ENCODE measurements at places on chromosomes 12 and 14. TPM values are rescaled to one million over a fixed set of nuclear protein-coding genes. Genes with fewer than 3 reads are reported as not detected.

TDRD9 gene
- total RNA-seq, result 0.44 TPM

- H3K4me1 ChIP-seq, result peaks cover 17% of the 10 kb centered on the region
- H3K4me3 ChIP-seq, result no peak overlapping the region
- no peak for DNase-seq
- no peaks in the 10 kb centered on the region for H3K27me3 ChIP-seq
- peaks cover 2% of the 10 kb centered on the region for H3K36me3 ChIP-seq
Measured at GRCh38 chr14:91817566-91818325, 49.6 kb downstream of the TC2N start.

DNA sequence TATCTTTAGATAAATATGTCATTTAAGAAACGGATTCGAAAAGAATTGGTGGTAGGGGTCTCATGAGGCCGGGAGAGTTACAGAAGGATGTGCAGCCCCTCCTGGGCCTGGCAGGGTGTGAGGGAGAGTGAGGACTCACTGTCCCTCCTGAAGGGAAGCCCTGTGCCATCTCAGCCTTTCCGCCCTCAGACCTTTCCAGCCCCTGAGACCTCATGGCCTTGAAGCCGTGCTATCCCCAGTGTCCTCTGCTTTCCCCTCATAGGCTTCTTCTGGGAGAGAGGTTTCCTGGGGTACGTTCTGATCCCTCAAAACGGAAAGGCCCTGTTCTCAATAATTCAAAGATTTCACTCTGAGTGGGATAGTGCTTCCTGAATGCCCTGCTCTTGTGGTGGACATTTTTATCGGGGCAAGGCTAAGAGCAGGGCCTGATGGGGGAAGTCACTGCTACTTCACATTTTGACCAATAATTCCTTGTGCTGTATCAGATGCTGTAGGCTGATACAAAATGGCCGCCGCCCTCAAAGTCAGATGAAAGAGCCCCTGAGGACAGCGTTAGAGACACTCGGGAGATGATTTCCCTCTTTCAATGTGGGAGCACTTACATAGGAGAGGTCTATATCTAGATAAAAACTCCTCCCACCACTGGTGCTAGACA, 1.3 kb downstream of the CD4 start:
- H3K4me1 ChIP-seq, result peaks cover 38% of the 10 kb centered on the region
- no peak overlapping the region for H3K27ac ChIP-seq
- peaks cover under 1% of the 10 kb centered on the region for H3K36me3 ChIP-seq
- no peaks in the 10 kb centered on the region for H3K27me3 ChIP-seq
- peak overlapping the region; percentile 86 for H3K4me3 ChIP-seq

DNA sequence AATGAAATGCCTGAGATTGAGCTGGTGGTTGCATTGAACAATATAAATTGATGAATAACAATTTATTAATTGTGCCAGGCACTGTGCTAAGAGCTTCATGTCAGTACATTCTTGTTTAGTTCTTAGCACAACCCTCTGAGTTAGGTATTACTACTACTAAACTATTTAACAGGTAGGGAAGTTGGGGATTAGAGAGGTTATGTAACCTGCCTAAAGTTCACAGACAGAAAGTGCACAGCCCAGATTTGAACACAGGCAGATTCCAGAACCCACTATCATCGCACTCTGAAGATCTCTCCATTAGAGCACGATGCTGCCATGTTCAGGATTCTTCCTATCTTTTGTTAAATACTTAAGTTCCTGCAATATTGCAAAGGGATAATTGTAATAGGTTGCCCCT, 49.3 kb downstream of the ETV6 start:
- H3K36me3 ChIP-seq, result no peaks in the 10 kb centered on the region
- H3K27ac ChIP-seq, result no peak overlapping the region
- no peaks in the 10 kb centered on the region for H3K4me1 ChIP-seq
- H3K4me3 ChIP-seq, result no peak overlapping the region
- no peaks in the 10 kb centered on the region for H3K27me3 ChIP-seq
- DNase-seq, result no peak

PKP2 gene
- total RNA-seq, result 0.40 TPM

- no peaks in the 10 kb centered on the region for H3K27me3 ChIP-seq
- DNase-seq, result no peak
- H3K36me3 ChIP-seq, result no peaks in the 10 kb centered on the region
- no peak overlapping the region for H3K4me3 ChIP-seq
- no peaks in the 10 kb centered on the region for H3K4me1 ChIP-seq
Measured at GRCh38 chr12:38543151-38543550, 226.6 kb downstream of the ALG10B start.

GRCh38 chr12:21656905-21657325, 727 bp downstream of the LDHB start:
- peak overlapping the region; percentile 91 for H3K4me3 ChIP-seq
- H3K27ac ChIP-seq, result peak overlapping the region; percentile 78
- DNase-seq, result peak; percentile 10
- H3K36me3 ChIP-seq, result peaks cover 24% of the 10 kb centered on the region

DNA sequence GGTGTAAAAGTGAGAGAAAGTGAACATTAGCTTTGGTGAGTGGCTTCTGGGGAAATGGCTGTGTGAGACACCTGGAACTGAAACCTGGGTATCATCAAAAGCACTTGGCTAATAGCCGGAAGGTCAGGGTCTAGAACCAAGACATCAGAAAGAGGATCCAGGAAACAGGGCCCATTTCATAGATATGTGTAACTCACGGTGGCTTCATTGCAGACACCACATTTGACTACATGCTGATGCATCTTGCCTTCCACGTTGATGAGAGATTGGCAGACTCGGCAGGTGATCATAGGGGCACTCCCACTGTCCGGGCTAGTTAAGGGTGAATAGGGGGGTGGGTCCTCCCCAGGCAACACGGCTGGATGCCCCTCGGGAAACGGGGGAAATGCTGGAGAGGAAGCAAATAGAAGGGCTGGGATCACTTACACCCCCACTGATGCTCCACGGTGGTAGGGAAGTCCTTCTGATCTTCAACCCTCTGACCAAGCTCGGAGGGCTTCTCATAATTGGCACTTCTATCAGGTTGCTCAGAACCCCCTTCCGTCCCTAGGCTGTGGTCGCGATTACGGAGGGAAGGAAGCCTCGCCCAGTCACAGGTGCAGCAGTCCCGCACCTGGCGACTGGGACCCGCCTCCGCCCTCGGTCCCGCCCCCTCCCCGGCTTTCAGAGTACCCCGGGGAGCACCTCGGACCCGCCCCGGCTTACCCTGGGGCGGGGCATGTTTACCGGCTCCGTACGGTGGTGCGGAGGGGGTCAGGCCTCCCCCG, 593 bp downstream of the PIP4P1 start:
- peak overlapping the region; percentile 57 for H3K4me3 ChIP-seq
- H3K36me3 ChIP-seq, result peaks cover 44% of the 10 kb centered on the region
- H3K27ac ChIP-seq, result peak overlapping the region; percentile 75
- DNase-seq, result no peak
- no peaks in the 10 kb centered on the region for H3K27me3 ChIP-seq

NR4A1 gene
- total RNA-seq, result 20.4 TPM

- H3K4me3 ChIP-seq, result no peak overlapping the region
- no peak overlapping the region for H3K27ac ChIP-seq
- DNase-seq, result no peak
- no peaks in the 10 kb centered on the region for H3K36me3 ChIP-seq
Measured at GRCh38 chr12:95522692-95523091, 28.6 kb downstream of the USP44 start.

Data from CD8-positive, alpha-beta memory T cell (primary cell).